ENCODE measurements at places on chromosomes 7 and 10. TPM values are rescaled to one million over a fixed set of nuclear protein-coding genes. Genes with fewer than 3 reads are reported as not detected.

MYL10 gene
- not detected for total RNA-seq

MYO1G gene
- 0.78 TPM for total RNA-seq

CRTAC1 gene
- total RNA-seq, result 5.6 TPM

SPDYE9 gene
- not detected for total RNA-seq

CALY gene
- total RNA-seq, result not detected

MBLAC1 gene
- 6.1 TPM for total RNA-seq

CALHM1 gene
- not detected for total RNA-seq

LSM8 gene
- total RNA-seq, result 13.4 TPM

SFTPA1 gene
- total RNA-seq, result not detected

LRRC4 gene
- total RNA-seq, result 7.2 TPM

ELMO1 gene
- total RNA-seq, result 24.4 TPM

SOSTDC1 gene
- 5.9 TPM for total RNA-seq

DRGX gene
- not detected for total RNA-seq

SEMA3E gene
- total RNA-seq, result 0.59 TPM

CDH23 gene
- total RNA-seq, result 3.9 TPM

BAG3 gene
- total RNA-seq, result 126 TPM

AKR1D1 gene
- total RNA-seq, result not detected

CYP26A1 gene
- total RNA-seq, result not detected

MTURN gene
- 17.4 TPM for total RNA-seq

RELN gene
- total RNA-seq, result 8.0 TPM

FOXK1 gene
- total RNA-seq, result 24.8 TPM

CACNA2D1 gene
- 31.5 TPM for total RNA-seq

VPS37D gene
- 1.6 TPM for total RNA-seq

FAM131B gene
- total RNA-seq, result 0.48 TPM

LIPM gene
- total RNA-seq, result 0.67 TPM

Data from right atrium auricular region (tissue), 2 donors.